ENCODE measurements at places on chromosomes 3 and 15.

GRCh38 chr3:185954366-185954723, 16.5 kb upstream of the TRA2B start:
- no peak for DNase-seq

GRCh38 chr3:131401978-131402377, 20.4 kb downstream of the NUDT16 start:
- no peak for DNase-seq

DNA sequence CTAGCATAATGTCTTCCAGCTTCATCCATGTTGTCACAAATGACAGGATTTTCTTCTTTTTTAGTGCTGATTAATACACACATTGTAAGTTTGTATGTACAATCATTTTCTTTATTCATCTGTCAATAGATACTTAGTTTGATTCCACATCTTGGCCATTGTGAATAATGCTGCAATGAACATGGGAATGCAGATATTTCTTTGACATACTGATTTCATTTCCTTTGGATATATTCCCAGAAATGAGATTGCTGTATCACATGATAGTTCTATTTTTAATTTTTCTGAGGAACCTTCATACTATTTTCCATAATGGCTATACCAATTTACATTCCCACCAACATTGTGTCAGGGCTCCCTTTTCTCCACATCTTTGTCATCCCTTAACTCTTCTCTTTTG, 117.9 kb downstream of the MEIS2 start:
- no peak for DNase-seq

- no peak for DNase-seq
Measured at GRCh38 chr3:74287557-74287956, 326.9 kb downstream of the CNTN3 start.

DNA sequence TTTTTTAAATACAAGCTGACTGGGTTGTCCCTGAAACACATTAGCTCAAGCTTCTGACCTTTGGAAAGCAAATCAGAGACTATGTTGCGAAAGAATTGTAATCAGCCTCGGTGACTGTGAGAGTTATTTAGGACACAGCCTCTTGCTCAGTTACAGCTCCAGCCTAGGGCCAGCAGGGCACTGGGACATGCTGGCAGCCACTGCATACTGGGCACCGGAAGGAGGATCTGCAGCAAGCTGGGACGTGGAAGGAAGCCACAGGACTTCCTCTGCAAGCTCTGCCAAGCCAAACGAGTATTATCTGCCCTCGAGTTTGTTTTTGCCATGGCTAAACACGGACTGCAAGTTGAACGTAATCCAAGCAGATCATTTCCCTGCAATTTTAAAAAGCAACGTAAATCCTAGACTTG, 24.4 kb upstream of the COPG1 start:
- peak; percentile 10 for DNase-seq
